ENCODE measurements at places on chromosomes 7 and 10.

GRCh38 chr10:69718951-69719350 is 82.8 kb upstream of the COL13A1 start:
- no peak for DNase-seq

DNA sequence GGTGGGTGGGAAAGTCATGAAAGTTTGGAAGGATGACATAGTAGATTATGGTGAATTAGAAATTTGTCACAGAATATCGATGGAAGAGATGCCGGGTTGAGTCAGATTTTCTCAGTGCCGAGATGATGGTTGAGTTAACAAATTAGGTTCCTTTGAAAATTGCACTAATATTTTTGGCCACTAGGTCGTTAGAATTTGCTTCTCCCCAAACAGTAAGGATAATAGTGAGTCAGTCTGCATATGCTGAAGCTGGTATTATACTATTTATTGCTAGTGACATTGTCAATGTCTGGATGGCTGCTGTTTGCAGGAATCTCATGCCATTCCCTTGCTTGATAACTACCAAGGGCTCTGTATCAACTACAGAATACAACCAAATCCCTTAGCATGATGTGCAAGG is 37.7 kb upstream of the MINDY3 start:
- no peak for DNase-seq

DNA sequence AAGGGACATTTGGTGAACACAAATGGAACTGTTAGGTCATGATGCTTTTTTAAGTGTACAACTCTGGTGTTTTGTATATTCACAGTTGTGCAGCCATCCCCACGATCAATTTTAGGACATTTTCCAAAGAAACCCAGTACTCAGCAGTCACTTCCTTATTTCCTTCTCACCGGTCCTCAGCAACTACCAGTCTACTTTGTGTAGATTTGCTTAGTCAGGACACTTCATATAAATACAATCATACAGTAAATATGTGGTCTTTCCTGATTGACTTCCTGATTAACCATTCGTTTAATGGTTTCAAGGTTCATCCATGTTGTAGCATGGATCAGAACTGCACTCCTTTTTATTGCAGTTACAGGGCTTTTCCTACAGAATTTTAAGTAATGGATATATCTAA is 14.4 kb downstream of the SGPL1 start:
- no peak for DNase-seq

DNA sequence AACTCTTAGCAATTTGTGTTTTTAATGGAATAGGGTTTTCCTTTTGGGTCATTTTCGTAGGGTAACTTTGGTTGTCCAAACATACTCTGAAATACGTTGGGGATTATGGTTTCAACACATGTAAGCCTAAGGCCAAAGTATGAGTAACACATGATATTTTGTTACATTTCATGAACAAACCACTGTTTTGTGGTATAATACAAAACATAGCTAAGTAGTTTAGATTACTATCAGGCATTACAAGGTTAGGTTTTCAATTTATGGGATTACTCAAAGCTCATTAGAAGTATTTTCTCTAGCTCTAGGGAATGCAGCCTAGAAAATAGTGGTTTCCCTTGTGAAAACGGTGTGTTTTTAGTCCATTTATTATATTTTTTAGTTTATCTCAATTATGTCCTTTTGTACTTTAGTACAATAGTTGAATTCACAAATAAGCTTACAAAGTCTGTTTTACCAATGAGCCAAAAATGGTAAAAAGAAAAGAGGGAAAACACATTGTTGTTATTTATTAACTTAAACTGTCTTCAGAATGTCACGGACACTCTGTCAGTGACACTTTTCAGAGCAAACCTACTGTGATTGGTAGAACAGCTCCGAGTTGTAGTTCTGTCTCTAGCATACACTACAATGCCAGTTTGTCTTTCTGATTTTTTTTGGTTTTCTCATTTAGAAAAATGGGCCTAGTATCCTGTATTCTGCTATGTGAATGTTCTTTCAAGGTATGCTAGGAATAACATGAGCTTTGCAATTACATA is 473.7 kb downstream of the SUGCT start:
- DNase-seq: no peak

DNA sequence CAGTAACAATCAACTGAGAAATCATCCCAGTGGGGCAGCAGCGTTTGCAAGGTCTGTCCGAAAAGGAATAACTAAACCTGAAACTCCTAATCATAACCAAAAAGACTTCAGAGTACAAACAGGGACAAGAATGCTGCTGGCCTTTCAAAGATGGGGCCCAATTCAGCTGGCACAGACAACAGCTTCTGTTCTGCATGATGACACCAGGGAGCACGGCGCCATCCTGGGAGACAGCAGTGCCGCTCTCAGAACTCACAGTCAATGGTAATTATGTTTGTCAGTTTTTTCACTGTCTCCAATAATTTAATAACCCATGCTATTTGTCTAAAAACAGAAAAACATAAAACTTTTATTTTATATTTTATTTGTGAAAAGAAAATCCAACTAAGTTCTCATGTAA is 90.0 kb downstream of the LARP4B start:
- no peak for DNase-seq

DNA sequence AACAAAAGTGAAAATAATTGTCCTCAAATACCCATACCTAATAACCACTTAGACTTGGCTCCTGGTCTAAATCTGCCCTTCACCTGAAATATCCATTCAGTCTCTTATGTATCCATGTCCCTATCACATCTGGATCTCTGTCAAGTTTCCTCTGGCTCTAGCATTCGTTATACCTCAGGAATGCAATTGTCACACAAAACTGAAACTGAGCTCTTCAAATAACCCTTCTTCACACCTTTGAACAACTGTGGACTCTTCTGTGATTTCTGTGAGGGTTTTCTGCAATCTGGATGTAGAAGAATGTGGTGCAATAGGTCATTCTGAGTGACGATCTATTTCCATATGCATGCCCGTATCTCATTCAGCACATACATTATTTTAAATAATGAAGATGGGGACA is 53.5 kb upstream of the FGL2 start:
- DNase-seq: no peak

GRCh38 chr7:142808461-142808801 is 37.7 kb downstream of the PRSS2 start:
- no peak for DNase-seq

GRCh38 chr10:34762603-34763299 is 52.3 kb downstream of the PARD3 start:
- DNase-seq: no peak

DNA sequence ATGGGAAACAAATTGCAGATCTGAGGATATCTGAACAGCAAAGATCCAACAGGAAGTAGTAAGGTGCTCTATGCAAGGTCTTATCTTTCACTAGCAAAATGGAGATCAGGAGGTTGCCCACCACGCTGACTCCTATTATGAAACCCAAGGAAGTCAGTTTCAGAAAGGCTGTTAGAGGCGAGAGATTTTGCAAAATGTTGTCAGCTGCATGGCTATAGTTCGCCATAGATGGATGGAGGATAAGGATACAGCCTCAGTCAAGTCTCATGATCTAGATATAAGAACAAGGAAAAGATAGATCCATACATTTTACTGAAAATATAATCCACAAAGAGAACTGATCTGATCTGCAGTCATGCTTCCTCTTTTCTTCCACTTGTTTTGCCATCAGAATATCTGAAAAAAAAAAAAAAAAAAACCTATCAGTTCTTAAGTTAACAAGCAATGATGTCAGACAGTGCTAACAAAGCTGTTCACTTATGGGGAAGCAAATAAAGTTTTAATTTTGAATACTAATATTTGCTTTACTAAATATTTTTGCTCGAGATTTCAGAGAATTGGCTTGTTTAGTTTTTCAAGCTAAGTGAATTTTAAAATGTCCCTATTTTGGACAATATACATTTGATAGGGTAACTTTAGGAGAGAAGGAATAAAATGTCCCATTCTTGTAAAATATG is 2.0 kb downstream of the GPR85 start:
- DNase-seq: no peak

- no peak for DNase-seq
These were observed 207.3 kb upstream of the BMPER start for GRCh38 chr7:33698041-33698440.

GRCh38 chr7:39212876-39213275 is 235.2 kb downstream of the POU6F2 start:
- no peak for DNase-seq

GRCh38 chr7:99197498-99197897 is 10.4 kb downstream of the KPNA7 start:
- DNase-seq: no peak

GRCh38 chr7:112296432-112296831 is 89.9 kb downstream of the ZNF277 start:
- no peak for DNase-seq

DNA sequence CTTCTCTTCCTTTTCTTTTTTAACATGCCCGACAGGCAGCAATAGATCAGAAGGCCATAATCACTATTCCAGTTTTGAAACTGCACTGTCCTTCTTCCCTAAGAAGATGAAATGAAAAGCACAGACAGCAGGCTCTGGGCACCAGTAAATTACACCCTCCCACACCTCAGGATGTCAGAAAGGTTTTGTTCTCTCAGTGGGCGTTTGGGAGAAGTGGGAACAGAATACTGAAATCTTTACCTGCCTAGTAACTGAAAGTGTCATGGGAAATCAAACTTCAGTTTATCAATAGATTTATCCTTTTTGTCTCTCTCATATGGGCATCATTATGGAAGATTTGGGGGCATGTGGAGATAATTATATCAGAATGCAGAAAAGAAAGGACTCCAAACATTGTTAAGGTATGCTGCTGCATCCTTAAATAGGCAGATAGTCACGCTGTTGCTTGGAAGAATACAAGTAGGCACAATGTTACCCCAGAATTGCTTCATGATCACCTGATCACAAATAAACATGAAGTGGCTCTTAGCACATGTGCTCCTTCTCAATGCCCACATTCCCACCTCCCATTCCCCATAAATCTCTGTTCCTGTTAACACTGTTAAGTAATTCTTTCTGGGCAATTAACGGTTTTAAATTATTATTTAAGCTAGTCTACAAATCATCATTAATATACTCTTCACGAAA is 113.3 kb downstream of the DOCK4 start:
- DNase-seq: no peak

DNA sequence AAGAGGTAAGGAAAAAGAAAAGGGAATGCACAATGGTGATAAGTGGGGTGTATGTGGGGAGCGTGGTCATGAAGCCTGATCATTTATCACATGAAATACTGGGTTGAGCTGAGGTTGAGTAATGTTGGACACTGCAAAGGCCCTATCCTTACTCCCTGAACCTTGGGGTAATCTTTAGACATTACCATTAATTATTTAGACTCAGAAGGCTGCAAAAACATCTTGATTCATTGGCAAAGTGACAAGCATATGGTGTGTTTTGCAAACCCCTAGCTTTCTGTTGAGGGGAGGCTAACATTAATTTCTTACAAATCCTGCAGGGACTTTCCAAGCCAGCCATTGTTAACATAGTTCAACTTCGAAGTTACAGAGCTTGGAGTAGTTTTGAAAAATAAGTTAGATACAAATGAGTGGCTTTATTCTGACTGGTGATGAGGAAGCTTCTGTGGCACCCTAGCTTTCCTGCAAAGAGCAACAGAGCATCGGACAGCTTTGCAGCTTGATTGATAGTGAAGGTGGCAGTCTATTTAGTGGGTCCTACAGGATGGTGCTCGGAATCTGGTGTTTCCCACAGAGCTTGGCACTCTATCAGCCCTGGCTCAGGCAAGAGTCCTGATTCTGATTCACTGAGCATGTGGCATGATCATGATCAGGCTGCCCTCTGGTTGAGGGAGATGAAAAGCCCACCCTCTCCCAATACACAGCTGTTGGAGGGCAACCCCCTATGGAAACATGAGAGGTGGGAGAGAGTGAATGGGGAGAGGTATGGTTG is 153.7 kb upstream of the NPVF start:
- no peak for DNase-seq

DNA sequence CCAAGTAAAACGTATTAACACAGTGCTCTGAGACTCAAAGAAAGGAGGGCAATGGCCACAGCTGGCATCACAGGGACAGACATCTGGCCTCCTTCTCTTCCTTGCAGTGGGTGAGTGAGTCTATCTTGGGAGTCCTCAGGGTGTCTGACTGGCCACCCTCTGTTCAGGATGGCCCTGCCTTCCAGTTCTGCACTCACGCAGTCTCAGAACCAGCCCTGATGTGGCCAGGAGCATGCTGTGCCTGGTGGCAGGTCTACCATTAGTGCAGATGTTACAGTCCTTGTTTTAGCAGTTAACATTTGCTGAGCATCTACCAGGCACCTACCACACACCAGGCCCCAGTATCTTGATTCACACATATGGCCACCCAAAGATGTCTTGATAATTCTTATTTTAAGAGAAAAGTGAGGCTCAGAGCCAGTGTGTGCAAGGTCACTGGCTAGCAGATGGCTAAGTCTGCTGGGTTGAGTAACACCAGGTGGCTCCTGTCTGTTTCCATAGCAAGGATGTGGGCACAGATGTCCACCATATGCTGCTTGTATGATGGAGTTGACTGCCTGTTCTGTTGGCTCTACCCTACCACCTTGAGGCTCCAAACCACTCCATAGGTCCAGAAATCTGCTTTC is 23.2 kb upstream of the ARHGAP22 start:
- DNase-seq: no peak

DNA sequence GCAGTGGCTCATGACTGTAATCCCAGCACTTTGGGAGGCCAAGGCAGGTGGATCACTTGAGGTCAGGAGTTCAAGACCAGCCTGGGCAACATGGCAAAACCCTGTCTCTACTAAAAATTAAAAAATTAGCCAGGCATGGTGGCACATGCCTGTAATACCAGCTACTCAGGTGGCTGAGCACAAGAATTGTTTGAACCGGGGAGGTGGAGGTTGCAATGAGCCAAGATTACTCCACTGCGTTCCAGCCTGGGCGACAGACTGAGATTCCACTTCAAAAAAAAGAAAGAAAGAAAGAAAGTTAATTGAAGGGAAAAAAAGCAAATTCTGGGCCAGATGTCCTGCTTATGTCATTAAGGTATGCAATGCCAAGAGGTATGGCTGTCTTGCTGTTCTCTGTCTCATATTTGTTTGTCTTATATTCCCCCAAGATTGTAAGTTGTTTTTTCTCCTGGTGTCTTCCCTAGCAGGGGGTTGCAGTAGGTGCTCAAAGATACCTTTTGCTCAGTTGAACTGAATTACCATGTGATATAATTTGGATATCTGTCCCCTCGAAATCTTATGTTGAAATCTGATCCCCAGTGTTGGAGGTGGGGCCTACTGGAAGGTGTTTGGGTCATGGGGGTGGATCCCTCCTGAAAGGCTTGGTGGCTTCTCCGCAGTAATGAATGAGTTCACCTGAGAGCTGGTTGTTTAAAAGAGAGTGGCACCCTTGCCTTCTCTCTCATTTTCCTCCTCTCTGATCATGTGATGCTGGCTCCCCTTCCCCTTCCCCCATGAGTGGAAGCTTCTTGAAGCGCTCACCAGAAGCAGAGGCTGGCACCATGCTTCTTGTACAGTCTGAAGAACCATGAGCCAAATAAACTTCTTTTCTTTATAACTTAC is 60.9 kb downstream of the MYOF start:
- no peak for DNase-seq
